AG09309 (cell line): ENCODE measurements at places on chromosomes 2 and 18.

GRCh38 chr2:47230418-47230817 is 75.3 kb upstream of the STPG4 start:
- no peak for DNase-seq

GRCh38 chr2:72111061-72111460 is 36.6 kb downstream of the CYP26B1 start:
- DNase-seq: no peak

- no peak for DNase-seq
Observed at GRCh38 chr2:230434677-230435324, 18.8 kb downstream of the SP100 start.

- DNase-seq: no peak
Observed at GRCh38 chr2:95001051-95001562, 24.4 kb upstream of the MAL start.

GRCh38 chr2:22904126-22904684 is 480.8 kb upstream of the KLHL29 start:
- no peak for DNase-seq

GRCh38 chr2:160229591-160229990 is 29.5 kb upstream of the ITGB6 start:
- no peak for DNase-seq

DNA sequence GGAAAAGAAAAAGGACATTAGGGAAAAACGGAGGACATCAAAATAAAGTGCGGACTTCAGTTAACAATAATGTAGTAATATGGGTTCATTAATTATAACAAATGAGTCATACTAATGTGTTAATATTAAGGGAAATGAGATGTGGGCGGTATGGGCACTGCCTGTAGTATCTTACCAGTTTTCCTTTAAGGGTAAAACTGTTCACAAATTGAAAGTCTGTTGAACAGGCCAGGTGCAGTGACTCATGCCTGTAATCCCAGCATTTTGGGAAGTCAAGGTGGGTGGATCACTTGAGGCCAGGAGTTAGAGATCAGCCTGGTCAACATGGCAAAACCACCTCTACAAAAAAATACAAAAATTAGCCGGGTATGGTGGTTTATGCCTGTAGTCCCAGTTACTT is 56.8 kb upstream of the PMAIP1 start:
- no peak for DNase-seq

GRCh38 chr2:114543236-114543766 is 100.9 kb downstream of the DPP10 start:
- no peak for DNase-seq

DNA sequence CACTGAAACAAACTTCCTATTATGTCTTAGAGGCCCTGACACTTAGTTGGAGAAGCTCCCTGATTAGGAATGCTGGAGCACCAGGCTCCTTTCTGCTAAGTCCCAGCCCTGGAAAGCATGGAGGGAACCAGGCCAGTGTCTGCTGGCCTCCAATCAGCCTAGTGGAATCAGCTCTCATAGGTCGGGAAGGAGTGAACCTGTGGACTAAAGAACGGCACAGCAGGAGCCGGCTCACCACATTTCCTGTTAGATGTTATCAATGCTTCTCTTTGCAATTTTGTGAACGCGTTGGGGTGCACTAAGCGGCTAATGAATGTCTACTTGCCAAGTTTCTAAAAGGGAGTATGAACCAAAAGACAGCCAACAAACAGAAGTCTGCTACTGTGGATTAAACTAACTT is 296.6 kb downstream of the NAPG start:
- DNase-seq: no peak
